MV-4-11 (cell line): ENCODE measurements at places on chromosomes 3 and 15.

GRCh38 chr3:23590424-23591273, 215.1 kb upstream of the UBE2E1 start:
- DNase-seq = no peak

GRCh38 chr15:91890614-91891013, 37.1 kb downstream of the SLCO3A1 start:
- DNase-seq = no peak

- no peak for DNase-seq
Measured at GRCh38 chr3:45524565-45524964, 70.0 kb upstream of the LIMD1 start.

DNA sequence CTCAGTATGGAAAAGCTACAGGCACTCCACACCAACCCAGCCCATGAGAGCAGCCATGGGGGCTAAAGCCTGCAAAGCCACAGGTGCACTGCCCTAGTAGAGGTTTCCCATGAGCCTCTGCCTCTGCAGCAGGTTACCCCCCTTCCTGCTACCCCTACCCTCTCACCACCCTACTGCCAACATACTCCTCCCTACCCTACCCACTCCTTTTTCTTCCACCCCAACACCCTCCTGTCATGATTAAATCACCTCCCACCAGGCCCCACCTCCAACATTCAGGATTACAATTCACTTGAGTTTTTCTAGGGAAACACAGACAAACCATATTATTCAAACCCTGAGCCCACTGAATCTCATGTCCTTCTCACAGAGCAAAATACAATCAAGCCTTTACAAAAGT, 88.4 kb downstream of the LMLN start:
- DNase-seq = no peak

- DNase-seq = no peak
Measured at GRCh38 chr3:52223449-52224408, 1.7 kb downstream of the TLR9 start.

- DNase-seq = no peak
Measured at GRCh38 chr3:89113344-89113743, 5.9 kb downstream of the EPHA3 start.

GRCh38 chr3:194443901-194444300, 42.9 kb downstream of the ATP13A3 start:
- DNase-seq = no peak

DNA sequence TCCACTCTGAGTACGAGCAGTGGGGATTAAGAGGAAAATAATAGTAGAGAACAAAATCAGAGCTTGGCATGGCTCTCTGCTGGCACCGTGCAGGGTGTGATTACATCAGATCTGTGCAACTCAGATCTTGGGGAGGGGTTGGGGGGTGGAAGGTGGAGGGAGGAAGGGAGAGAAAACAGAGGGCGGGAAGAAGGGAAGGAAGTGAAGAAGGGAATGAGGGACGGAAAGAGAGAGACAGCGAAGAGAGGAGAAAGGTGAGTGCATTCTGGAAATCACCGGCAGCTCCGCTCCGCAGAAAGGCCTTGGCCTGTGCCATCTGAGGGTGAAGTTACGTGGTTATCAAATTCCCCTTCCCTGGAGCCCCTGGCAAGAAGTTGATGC, 31.0 kb upstream of the ADAMTS17 start:
- DNase-seq = no peak

- no peak for DNase-seq
Measured at GRCh38 chr3:41717641-41718040, 244.3 kb downstream of the ULK4 start.

DNA sequence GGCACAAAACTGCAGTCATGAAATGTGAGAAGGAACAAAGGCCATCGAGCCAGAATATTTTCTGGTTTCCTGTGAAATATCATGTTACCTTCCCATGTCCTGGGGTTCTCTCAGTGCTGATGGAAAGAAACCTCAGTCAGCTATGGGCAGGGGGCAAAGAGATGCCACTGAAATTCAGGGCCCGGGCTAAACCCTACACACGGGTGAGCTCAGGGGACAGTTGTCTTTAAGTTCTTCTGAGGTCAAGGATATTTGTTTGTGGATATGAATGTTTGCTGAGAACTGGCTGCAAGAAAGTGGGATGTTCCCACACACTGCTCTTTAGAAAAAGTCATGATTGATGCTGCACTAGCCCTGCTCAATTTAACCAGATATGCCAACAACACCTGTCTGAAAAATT, 187.2 kb downstream of the MEX3B start:
- DNase-seq = no peak

DNA sequence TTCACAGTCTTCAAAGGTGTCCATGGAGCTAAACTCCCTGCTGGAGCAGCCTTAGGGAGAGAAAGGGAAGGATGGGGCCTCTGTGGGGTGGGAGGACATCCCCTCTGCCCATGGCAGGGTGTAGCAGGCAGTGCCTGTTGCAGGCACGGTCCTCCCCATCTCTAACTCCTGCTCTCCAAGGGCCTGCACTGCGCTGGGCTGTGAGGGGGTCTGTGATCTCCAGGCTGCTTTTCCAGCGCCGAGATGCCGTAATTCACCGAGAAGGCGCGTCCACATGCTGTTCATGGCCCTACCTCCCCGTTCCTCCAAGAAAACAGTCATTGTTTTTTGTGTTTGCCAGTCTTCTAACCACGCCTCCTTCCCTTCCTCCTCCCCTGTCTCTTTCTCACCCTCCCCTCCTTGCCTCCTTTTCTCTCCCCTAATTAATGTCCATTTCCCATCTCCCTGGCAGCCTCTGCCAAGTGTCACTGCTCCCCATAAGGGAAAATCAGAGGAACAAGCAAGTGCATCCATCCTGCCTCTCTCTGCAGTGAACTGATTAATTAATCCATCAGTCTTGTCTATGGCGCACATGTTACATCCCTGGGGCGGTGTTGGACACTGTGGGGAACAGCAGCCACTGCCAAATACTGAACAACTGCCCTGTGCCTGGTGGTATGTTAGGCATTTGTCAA, 17.7 kb upstream of the LAMP3 start:
- no peak for DNase-seq

- DNase-seq = no peak
Measured at GRCh38 chr15:58274885-58275284, 136.7 kb downstream of the AQP9 start.

- DNase-seq = peak; percentile 1
Measured at GRCh38 chr15:31977812-31978661, 52.3 kb upstream of the CHRNA7 start.

GRCh38 chr3:128011140-128011539, 41.1 kb upstream of the SEC61A1 start:
- DNase-seq = no peak

GRCh38 chr15:68769702-68770101, 51.0 kb downstream of the ANP32A start:
- DNase-seq = no peak

DNA sequence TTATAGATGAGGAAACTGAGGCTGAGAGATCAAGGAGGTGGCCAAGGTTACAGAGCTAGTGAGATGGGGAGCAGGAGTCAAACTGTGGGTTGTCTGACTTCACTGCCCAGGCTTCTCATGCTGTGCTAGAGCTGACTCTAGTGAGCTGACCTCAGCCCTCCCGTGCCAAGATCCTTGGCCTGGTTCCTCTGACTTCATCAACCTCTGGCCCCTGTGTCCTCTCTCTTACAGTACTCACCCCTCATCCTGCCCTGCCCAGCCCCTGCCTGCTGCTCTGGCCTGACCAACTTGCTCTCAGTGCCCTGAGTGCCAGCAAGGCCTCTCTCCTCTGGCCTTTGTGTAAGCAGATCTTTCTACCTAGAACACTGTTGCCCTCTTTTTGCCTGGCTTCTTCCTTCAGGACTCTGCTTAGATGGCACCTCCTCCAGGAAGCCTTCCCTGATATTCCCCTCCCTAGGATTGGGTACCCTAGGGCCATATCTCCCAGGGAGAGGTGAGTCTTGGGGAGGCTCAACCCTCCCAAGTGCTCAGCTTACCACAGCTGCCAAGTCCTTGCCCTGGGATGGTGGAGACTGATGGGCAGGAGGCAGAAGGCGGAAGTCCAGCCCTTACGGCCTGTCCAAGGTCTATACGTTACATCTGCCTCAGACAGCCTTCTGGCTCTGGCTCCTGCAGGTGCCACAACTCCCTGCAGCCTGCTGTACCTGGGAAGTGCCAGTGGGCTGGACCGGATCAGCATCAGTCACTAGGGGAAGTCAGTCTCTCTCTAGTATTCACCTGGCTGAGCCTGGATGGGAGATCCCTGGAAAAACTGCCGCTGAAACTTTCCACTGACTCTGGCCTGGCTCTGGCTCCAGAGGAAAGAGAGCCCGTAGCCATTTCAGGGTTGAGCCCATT, 36.3 kb upstream of the FAM107A start:
- DNase-seq = no peak
